ENCODE measurements at places on chromosomes 13 and 19.

GRCh38 chr13:112250788-112251445, 125.2 kb upstream of the SPACA7 start:
- DNase-seq = no peak

- no peak for DNase-seq
Measured at GRCh38 chr13:85772367-85772766, 26.9 kb downstream of the SLITRK6 start.

DNA sequence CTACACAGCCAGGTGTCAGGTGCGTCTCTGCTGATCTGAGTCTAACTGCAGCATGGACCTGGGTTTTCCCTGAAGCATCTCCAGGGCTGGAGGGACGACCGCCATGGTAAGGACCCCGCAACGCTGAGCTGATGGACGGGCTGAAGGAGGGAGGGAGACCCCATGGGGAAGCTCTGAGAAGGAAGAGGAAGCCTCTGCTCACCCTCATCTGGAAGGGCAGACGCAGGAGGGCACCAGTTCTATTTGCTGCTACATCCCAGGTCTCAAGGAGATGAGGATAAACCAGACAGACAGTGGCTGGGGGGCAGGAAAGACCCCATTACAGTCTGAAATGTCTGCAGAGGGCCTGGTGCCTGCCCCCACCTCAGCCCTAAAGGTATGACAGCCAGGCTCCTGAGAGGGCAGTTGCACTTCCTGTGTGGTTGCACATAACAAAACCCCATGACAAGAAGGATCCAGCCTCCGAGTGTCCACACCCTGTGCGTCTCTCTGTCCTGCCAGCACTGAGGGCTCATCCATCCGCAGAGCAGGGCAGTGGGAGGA, at the start of gene LILRA2:
LILRA2 (plus strand) TSS at position 461 of the 543 bp plus-strand sequence. CDS start 89 bp downstream, outside the sequence.
- DNase-seq = no peak

DNA sequence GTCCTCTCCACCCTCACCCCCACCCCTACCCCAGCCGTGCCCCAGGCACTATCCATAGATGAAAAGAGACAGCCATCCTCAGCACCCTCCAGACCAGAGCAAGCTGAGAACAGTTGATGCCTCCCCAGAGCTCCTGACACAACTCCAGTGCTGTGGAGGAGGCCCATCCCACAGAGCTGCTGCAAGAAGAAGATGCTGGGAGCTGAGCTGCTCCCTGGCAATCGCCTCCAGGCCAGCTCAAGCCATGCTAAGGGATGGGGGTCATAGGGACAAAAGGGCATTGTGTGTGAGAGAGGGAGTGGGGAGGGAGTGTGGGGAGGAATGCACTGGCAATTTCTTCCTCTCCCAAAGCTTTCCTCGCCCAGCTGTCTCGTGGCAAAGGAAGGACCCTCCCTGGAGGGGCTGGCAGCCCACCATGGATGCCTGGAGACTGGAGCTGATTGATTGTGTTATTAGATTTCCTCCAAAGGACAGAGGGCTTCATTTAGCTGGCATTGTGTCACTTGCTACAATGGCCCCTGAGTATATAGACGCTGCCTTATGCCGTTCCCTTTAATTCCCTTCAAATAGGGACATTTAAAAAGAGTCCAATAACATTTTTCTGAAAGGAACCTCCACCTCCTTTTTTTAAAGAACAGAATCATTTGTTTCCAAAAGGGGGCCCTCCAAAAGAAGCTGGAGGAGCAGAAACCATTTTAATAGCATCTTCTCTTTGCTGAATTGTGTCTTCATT, 476.4 kb downstream of the FOXO1 start:
- DNase-seq = no peak
